ENCODE measurements at places on chromosomes 13 and 19.

DNA sequence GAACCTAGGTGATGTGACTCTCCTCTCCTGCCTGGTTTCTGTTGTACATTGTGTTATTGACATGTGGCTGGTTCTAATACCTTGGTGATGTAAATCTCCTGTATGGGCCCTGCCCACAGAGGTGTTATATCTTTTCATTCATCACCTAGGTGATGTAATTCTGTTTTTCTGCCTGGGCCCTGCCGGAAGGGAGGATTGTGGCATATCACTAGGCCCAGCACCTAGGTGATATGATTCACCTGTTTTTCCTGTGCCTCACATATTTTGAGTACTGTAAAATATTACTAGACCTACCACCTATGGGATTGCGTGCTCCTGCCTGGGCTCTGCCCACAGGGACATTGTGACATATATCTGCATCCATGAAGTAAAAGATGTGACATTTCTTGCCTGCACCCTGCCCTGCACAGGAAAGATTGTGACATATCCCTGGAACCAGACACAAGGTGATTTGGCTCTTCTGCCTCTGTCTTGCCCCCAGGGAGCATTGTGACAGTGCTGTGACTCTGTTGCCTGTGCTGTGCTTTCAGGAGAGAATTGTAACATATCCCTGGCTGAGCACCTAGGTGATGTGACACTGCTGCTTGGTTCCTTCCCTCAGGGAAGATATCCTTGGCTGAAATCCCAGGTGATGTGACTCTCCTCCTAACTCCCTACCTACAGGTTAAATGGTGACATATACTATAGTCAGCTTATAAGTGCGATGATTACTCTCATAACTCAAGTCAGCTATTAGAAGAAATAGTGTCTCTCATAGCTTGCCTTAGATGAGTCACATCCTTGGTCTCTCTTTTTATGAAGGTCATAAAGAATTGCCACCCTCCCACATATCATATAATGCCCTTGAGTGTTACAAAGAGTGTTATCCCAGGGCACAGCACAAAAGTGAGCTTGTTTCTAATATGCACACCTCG, 13.3 kb upstream of the ZNF681 start:
- no peak overlapping the region for H3K4me3 ChIP-seq
- no peaks in the 10 kb centered on the region for H3K27me3 ChIP-seq
- DNase-seq, result no peak
- H3K4me1 ChIP-seq, result no peaks in the 10 kb centered on the region
- H3K36me3 ChIP-seq, result no peaks in the 10 kb centered on the region

DNA sequence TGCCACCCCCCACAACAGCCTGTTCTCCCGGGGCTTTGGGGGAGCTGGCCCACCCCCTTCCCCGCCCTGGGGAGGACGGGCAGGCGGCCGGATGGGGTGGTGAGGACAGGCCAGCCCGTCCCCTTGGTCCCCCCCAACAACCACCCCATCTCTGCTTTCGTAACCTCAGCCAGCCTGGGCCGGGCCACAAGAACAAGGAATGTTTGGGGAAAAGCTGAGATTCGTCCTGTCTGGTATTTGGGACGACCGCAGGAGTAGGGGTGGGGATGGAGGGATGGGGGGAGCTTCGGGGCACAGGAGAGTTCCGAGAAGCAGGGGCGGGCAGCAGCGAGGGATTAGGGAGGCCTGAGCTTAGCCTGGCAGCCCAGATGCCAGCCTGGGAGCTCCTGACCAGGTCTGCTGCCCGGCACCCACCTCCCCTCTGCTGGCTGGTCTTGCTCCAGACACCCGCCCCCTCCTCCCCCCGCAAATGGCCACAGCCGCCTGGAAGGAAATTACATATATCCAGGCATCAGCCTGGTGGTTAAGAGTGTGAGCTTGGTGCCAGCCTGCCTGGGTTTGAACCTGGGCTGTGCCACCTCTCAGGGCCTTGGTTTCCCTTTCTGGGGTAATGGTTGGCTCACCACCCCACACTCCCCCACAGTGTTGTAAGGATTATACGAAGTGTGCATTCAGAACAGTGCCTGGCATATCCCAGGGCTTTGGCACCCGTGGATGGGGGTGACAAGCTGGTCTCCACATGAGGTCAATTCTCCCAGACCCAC, at the start of gene PODNL1:
Gene PODNL1 (minus strand): TSS at position 117 of the 764 bp plus-strand sequence. CDS start 236 bp downstream, outside the sequence.
- no peaks in the 10 kb centered on the region for H3K4me1 ChIP-seq
- peak; percentile 42 for DNase-seq
- no peaks in the 10 kb centered on the region for H3K36me3 ChIP-seq
- no peak within 1 kb of the TSS for H3K4me3 ChIP-seq
- no peak within 1 kb of the TSS for H3K27ac ChIP-seq
- H3K27me3 ChIP-seq, result peaks cover 35% of the 10 kb centered on the region

DNA sequence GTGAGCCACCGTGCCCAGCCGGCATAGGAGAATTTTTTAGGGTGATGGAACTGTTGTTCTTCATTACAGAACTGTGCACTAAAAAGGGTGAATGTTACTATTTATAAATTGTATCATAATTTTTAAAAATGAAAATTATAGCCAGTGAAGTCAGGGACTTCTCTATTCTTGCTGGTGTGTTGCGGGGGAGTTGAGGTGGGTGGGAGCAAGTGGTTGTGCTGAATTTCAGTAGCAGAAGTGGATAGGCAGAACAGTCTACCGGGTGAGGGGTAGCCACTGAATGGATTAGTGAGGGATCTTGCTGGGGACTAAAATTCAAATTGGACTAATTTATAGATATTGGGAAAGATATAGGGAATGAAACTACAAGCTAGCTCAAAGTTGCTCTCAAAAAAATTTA, 74.0 kb downstream of the CAB39L start:
- no peak for DNase-seq
- no peak overlapping the region for H3K27ac ChIP-seq
- no peak overlapping the region for H3K4me3 ChIP-seq
- no peaks in the 10 kb centered on the region for H3K36me3 ChIP-seq

DNA sequence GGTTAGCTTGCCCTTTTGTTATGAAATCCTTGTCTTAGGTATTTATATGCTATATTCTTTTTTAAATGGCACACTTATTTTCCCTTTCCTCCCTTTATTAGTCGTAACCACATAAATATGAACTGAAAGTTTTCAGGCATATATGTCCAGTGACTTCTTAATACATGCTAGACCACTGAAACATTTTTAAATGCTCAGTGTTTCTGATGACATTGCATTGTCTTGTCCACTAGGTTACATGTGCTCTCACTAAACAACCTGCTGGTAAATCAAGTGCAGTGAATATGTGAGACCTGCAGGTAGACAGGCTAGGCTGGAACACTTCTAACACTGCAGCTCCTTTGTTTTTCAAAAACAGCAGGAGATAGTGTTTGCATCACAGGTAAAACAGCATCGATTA, 332.6 kb upstream of the DACH1 start:
- H3K27ac ChIP-seq, result no peak overlapping the region
- no peak for DNase-seq
- no peak overlapping the region for H3K4me3 ChIP-seq
- H3K4me1 ChIP-seq, result no peaks in the 10 kb centered on the region

GRCh38 chr19:46952874-46953273, 66.8 kb upstream of the NPAS1 start:
- DNase-seq, result no peak
- peaks cover 22% of the 10 kb centered on the region for H3K4me1 ChIP-seq
- H3K4me3 ChIP-seq, result no peak overlapping the region
- no peaks in the 10 kb centered on the region for H3K36me3 ChIP-seq

DNA sequence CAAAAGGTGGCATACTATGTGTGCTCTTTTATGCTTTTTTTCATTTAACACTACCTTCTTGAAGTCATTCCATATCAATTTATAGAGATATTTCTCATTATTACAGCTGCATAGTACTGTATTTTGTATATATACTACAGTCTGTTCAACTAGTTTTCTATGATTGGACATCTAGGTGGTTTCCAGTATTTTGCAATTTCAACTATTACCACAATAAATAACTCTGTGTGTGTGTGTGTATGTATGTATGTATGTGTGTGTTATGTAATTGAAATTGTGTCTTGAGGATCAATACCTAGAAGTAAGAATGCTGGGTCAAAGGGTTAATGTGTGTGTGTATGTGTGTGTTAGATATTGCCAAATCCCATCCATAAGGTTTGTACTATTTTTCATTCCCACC, 7.0 kb downstream of the LPAR6 start:
- H3K36me3 ChIP-seq, result peaks cover 5% of the 10 kb centered on the region
- H3K27me3 ChIP-seq, result no peaks in the 10 kb centered on the region
- H3K4me3 ChIP-seq, result no peak overlapping the region
- H3K4me1 ChIP-seq, result peaks cover 20% of the 10 kb centered on the region
- no peak overlapping the region for H3K27ac ChIP-seq
- DNase-seq, result no peak

DNA sequence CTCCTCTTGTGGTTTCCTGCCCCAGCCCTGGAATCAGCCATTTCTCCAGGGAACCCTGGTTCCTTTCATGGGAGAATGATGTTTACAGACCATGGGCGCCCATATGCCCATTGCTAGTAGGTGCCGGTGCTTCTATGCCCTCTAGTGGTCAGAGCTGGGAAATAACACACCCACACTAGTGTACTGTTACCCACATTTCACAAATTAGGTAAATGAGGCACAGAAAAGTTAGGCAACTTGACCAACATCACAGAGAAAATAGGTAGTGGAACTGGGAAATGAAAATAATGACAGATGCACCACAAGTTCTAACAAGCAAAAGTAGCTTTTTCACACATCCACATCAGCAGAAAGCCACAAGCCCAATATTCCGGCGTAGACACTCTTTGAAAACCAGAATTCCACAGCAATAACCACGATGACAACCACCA, 1.3 kb upstream of the CEACAM3 start:
- DNase-seq, result no peak
- H3K36me3 ChIP-seq, result no peaks in the 10 kb centered on the region
- peaks cover 28% of the 10 kb centered on the region for H3K27me3 ChIP-seq
- H3K4me1 ChIP-seq, result peaks cover 61% of the 10 kb centered on the region
- no peak overlapping the region for H3K4me3 ChIP-seq

GRCh38 chr19:34096020-34096915, 76.0 kb upstream of the LSM14A start:
- no peaks in the 10 kb centered on the region for H3K4me1 ChIP-seq
- H3K27me3 ChIP-seq, result peaks cover 33% of the 10 kb centered on the region
- H3K36me3 ChIP-seq, result no peaks in the 10 kb centered on the region
- no peak overlapping the region for H3K4me3 ChIP-seq

GRCh38 chr13:59834801-59835200, 328.9 kb downstream of the DIAPH3 start:
- no peak overlapping the region for H3K27ac ChIP-seq
- no peaks in the 10 kb centered on the region for H3K36me3 ChIP-seq
- no peak for DNase-seq
- H3K27me3 ChIP-seq, result no peaks in the 10 kb centered on the region
- H3K4me3 ChIP-seq, result no peak overlapping the region

- H3K27me3 ChIP-seq, result no peaks in the 10 kb centered on the region
- H3K4me3 ChIP-seq, result no peak overlapping the region
- peaks cover 12% of the 10 kb centered on the region for H3K4me1 ChIP-seq
- no peaks in the 10 kb centered on the region for H3K36me3 ChIP-seq
- no peak overlapping the region for H3K27ac ChIP-seq
Measured at GRCh38 chr19:40059624-40060023, 3.6 kb upstream of the ZNF780B start.

GRCh38 chr13:102310691-102311418, 91.0 kb downstream of the FGF14 start:
- H3K27ac ChIP-seq, result no peak overlapping the region
- no peaks in the 10 kb centered on the region for H3K36me3 ChIP-seq
- no peaks in the 10 kb centered on the region for H3K27me3 ChIP-seq
- H3K4me1 ChIP-seq, result no peaks in the 10 kb centered on the region
- no peak overlapping the region for H3K4me3 ChIP-seq

- H3K36me3 ChIP-seq, result no peaks in the 10 kb centered on the region
- H3K27ac ChIP-seq, result no peak overlapping the region
- H3K27me3 ChIP-seq, result no peaks in the 10 kb centered on the region
- H3K4me1 ChIP-seq, result no peaks in the 10 kb centered on the region
- peak; percentile 66 for DNase-seq
- no peak overlapping the region for H3K4me3 ChIP-seq
Measured at GRCh38 chr19:33771384-33772101, 25.1 kb upstream of the KCTD15 start.

DNA sequence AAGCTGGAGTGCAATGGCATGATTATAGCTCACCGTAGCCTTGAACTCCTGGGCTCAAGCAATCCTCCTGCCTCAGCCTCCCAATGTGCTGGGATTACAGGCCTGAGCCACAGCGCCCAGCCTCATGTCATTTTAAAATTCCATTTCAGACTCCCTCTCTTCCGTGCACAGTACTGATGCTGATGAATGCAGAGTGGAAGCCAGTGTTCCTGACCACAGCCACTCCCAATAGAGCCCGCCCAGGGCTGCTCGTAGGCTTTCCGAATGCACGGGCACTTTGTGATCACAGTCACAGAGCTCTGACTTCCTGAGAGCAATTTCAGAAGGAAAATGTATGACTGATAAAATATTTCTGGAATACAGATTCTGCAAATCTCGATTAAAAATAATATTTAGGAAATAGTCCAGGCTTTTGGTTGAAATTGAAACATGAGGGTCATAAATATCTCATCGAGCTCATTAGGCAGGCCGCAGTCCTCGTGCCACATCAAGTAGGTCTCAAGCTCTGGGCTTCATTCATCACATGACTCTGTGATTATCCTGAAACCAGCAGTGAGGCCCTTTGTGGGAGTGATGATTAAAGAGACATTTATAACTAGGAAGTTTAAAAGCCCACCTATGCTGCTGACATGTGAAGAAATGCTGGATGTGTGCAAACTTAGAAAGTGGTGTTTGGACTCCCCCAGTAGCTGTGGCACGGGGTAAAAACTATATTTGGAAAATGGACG, 38.9 kb upstream of the AMER2 start:
- no peak overlapping the region for H3K4me3 ChIP-seq
- no peaks in the 10 kb centered on the region for H3K4me1 ChIP-seq
- no peak for DNase-seq

GRCh38 chr19:737591-738093, 13.3 kb upstream of the MISP start:
- H3K36me3 ChIP-seq, result no peaks in the 10 kb centered on the region
- H3K4me3 ChIP-seq, result no peak overlapping the region
- H3K27ac ChIP-seq, result no peak overlapping the region
- no peaks in the 10 kb centered on the region for H3K27me3 ChIP-seq

DNA sequence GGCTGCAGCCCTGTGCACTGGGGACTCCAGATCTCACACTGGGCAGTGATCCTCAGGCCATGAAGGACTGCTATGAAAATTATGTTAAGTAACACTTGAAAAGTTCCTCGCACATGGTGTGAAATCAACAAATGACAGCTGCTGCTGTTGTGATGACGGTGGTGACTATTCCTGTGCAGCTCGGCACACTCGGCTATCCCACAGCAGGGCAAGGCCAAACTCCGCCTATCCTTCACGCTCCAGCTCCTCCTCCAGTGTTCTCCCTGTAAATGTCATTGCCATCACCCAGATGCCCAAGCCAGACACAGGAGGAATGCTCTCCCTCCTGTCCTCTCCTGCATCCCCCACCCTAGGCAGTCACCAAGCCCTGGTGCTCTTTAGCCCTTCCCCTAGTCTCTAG, 31.3 kb downstream of the GRIK5 start:
- H3K27ac ChIP-seq, result no peak overlapping the region
- no peak for DNase-seq
- no peaks in the 10 kb centered on the region for H3K36me3 ChIP-seq
- no peaks in the 10 kb centered on the region for H3K4me1 ChIP-seq
- no peak overlapping the region for H3K4me3 ChIP-seq
